ENCODE measurements at places on chromosomes 2 and 18.
A peak's percentile ranks its signal among the peaks of the same experiment; 100 is the strongest.

GRCh38 chr2:167652401-167652800, 595.0 kb downstream of the STK39 start:
- DNase-seq = no peak

DNA sequence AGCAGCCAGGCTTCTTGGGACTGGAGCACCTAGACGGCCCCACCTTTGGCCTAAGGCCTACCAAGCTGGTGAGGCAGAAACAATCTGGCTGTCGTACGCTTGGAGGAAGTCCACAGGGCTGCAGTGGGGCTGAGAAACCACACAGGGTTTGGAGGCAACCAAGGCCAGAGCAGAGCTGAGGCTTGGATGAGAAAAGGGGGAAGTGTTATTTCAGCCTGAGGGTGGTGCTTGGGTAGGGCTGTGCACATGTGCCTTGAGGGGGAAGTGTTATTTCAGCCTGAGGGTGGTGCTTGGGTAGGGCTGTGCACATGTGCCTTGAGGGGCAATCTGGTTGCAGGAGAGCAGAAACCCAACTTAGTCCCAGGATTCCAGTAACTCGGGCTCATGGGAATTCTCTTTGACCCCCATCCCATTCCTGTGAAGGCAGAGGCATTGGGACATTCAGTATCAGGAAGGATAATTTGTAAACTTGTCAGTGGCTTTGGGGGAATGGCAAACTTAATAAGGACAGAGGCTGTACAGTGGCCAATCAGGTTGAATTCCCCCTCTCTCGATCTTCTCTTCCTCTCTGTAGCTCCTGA, 971 bp upstream of the FBXO41 start:
- DNase-seq = no peak

GRCh38 chr18:67408240-67408639, 108.3 kb downstream of the DSEL start:
- DNase-seq = no peak

DNA sequence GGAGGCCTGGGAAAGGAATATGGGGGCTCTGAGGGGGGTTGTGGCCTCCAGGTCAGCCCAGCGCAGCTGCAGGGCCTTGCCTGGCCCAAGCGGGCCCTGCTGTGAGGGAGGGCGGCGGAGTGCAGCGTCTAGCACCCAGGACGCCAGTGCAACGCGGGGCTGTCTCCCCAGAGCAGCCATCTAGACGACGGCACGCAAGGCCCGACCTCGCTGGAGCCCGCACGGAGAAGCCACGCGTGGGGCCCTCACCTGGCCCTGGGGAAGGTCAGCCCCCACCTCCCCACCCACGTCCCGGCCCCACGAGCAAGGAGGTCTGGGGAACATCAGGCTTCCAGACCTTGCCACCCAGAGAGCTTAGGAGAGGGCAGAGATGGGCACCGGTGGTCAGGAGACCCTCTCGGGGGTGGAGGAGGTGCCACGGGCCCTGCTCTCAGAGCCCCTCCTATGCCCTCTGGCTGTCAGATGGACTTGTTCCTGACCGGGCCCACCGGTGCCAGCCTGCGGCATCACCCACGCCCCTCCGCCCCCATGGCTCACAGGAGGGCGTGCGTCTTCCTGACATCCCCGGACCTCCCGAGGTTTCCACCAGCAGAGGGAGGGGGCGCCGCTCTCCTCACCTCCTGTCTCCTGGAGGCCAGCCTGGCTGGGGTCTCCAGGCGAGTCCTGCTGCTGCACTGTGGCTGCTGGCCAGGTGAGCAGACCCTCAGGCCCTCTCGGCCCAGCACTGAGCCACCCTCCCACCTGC, 17.0 kb downstream of the GPR35 start:
- DNase-seq = peak; percentile 6

DNA sequence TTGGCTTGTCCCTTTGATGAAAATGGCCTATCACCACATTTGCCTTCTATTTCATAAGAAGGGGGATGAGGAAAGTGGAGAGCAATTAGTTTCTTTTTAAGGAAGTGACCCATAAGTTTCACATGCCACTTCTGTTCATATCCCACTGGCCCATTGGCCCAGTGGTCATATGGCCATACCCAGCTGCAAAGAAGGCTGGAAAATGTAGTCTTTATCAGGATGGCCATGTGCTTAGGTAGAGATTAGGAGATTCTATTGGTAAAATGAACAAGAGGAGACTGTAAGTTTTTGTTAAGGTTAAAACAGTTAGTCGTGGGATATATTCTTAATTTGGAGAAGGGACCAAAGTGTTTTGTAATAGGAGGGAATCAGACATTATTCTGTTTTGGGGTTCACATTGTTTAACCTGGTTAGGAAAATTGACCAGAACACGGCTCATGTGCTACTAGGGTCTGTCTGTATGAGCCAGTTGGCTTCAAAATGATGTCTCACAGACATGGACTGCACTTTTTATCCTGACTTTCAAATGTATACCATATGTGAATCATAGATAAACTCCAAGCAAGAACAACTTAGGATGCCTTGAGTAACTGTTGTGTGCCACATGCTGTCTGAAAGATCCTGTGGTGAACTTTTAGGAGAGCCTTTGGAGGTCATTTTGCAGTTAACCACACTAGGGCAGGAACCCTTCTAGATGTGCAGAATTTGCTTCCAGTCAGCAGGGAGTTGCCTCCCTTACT, 17.3 kb downstream of the PLCL1 start:
- DNase-seq = no peak

GRCh38 chr2:109387221-109387735, 226.5 kb downstream of the SEPTIN10 start:
- no peak for DNase-seq

DNA sequence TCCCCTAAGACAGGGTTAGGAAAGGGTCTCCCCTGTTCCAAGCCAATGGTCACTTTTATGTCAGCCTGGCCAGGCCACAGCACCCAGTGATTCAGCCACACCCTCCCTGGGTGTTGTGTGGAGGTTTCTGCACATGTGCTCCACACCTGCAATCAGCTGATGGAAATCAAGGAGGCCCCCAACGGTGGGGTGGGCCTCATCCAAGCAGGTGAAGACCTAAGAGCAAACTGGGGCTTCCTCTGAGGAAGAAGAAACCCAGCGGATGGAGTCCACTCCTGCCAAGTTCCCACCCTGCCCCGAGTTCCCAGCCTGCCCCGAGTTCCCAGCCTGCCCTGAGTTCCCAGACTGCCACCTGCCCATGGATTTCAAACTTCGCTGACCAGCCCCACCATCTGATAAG, 55.4 kb downstream of the KIF1A start:
- no peak for DNase-seq

DNA sequence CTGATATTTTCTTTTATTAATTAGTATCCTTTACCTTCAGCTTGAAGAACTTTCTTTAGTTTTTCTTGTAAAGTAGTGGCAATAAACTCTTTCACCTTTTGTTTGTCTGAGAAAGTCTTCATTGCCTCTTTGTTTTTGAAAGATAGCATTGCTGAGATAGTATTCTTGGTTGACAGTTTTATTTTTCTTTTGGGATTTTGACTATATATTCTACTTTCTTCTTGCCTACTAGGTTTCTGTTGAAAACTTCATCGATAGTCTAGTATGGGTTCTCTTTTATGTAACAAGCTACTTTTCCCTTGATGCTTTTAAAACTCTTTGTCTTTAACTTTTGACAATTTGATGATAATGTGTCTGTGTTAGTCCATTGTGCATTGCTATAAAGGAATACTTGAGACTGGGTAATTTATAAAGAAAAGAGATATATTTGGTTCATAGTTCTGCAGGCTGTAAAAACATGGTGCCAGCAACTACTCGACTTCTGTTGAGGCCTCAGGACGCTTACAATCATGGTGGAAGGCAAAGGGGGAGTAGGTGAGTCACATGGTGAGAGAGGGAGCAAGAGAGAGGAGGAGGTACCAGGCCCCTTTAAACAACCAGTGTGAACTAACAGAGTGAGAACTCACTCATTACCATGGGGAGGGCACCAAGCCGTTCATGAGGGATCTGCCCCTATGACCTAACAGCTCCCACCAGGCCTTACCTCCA, 12.0 kb downstream of the CCDC150 start:
- no peak for DNase-seq

DNA sequence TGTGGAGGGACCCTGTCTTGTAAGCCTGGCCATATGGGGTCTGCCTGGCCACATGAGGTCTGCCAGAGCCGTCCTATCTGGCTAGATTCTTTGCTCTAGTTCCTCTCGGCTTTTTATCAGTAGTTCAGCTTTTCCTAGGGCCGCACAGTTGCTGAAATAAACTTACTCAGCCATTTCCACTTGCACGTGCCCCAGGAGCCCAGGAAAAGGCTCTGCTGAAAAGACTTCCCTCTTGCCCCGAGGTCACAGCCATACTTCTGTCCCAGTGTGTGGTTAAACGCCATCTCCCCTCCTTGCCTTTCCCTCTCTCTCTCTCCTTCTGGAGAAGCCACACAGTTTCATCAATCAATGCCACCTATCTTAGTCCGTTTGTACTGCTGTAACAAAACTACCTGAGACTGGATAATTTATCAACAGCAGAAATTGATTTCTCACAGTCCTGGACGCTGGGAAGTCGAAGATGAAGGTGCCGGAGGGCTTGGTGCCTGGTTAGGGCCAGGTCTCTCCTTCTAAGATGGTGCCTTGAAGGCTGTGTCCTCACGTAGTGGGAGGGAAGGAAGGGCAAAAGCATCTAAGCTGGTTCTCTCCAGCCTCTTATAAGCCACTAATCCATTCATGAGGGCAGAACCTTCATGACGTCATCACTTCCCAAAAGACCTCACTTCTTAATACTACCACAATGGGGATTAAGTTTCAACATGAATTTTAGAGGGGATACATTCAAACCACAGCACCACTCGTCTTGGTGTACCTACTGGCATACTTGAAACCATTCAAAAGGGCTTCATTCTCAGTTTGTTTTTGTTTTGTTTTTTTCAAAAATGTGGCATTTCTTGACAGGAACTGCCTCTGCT, 11.2 kb upstream of the GALM start:
- peak; percentile 17 for DNase-seq

DNA sequence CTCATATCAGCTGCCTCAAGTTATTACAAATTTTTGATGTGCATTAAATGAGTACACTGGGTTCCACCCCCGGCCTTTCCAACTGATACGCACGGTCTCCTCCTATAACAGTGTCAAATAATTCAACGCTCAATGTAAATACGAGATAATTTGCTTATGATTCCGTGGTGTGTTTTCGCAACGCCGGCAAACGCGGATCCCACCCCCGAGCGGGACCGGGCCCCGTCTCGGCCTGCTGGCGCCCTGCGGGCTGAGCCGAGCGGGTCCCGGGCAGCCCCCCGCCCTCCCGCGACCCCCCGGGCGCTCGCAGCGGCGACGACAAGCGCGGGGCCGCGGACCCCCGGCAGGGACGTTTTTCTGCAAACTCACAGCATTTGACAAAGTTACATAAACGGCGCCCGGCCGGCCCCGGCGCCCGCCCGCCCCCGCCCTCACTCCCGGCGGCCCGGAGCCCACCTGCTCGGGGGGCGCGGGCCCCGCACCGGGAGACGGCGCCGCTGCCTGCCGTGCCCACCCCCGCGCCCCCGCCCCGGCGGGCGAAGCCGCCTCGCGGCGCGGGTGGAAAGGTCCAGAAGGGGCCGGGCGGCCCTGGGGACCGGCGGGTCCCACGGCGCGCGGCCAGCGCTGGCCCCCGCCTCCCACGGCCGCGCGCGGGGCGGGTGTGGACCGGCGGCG, 762 bp downstream of the HDAC4 start:
- DNase-seq = peak; percentile 28

GRCh38 chr2:161400076-161400475, 16.0 kb upstream of the TBR1 start:
- DNase-seq = no peak

- no peak for DNase-seq
Measured at GRCh38 chr2:109209412-109209811, 80.4 kb downstream of the SH3RF3 start.

DNA sequence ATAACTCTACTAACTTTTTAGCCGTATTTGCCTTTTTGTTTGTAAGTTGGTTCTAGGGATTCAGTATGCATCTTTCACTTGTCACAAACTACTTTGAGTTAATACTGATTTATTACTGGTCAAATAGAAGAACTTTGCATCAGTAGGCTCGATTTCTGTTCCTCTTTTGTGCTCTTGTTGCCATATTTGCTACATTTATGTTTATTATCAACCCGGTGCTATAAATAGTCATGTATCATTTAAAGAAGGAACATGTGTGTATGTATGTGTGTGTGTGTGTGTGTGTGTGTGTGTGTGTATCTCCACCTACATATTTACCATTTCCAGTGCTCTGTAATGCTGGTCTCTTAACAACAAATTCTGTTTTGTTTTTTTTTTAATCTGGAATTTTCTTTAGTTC, 79.6 kb upstream of the B3GNT7 start:
- DNase-seq = no peak

GRCh38 chr18:36015629-36016028, 43.1 kb downstream of the RMP24 start:
- no peak for DNase-seq

- no peak for DNase-seq
Measured at GRCh38 chr2:25085761-25086560, 44.1 kb downstream of the EFR3B start.

DNA sequence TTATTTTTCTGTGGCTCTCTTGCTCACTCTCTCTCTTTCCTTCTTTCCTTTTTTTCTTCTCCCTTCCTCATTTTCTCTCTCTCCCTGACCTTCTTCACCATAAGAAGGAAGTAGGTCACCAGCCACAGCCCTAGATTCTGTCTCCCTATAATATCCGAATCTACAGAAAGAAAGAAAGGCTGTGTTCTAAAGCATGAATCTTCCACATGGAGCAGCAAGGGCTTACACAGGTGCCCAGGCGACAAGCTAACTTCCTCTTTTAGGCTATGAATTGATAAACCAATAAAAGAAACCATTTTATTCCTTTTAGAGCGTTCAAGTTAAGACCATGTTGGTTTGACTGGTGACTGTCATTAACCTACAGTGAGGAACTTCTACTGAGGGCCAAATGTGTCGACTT, 49.3 kb downstream of the CACNB4 start:
- no peak for DNase-seq

DNA sequence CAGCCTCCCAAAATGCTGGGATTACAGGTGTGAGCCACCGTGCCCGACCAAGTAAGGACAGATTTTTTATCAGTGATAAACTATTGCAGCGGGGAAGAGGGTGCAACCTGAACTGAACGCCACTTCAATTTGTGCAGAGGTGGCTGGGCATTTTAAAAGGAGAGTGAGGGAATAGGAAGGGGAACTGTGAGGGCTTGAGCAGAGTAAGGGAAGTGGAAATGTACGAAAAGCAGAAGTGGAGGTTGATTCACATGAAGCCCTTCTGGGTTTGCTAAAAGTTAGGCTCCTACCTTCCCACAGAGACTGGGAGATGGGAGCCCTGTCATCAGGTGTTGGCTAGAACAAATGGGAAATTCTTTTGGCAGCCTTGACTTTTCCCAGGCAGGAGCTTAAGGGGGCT, 6.1 kb downstream of the STK11IP start:
- DNase-seq = no peak

- DNase-seq = no peak
Measured at GRCh38 chr2:234218266-234219045, 168.0 kb downstream of the SPP2 start.

DNA sequence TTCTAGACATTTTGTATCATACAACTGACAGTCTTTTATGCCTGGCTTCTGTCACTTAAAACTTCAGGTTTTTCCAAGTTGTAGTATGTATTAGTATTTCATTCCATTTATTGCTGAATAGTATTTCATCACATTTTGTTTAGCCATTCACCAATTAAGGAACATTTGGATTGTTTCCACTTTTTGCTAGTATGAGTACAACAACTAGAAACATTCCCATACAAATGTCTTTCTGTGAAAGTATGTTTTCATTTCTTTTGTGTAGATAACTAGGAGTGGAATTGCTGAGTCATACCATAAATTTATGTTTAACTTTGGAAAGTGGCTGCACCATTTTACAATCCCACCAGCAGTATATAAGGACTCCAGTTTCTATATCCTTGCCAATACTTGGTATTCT, 135.9 kb downstream of the ATAD2B start:
- peak; percentile 14 for DNase-seq

- DNase-seq = peak; percentile 94
Measured at GRCh38 chr18:65610939-65611338, 139.9 kb upstream of the CDH7 start.
